A549 (cell line): ENCODE measurements at places on chromosomes 12 and 14.

DNA sequence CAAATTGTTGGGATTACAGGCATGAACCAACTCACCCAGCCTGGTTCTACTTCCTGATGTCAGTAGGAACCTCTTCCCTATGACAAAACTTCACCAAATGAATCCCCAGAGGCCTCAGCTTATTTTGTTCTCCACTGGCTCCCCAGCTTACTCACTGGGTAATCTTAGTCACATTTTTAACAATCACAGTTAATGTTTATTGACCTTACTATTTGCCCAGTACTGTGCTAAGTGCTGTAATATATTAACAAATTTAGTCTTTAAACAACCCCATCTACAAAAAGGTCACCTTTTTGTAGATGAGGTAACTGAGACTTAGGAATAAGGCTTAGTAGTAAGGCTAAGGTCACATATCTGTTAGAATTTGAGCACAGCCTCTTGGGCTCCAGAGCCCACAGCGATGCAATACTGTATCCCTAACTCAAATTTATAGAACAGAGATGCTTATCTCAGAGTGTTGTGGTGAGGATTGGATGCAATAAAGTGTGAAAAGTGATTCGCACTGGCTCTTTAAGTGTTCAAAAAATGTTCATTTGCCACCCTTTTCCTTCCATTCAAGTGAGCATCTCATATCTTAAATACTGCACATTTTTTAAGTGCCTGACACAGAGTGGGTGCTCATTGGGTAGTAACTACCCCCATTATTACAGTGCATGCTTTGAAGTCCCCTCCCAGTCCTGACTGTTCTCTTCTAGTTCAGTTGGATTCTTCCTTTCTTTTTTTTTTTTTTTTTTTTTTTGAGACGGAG, 146.4 kb upstream of the ARHGAP5 start:
- peak; percentile 75 for DNase-seq

GRCh38 chr12:105738051-105738450, 400.7 kb downstream of the NUAK1 start:
- no peak for DNase-seq

DNA sequence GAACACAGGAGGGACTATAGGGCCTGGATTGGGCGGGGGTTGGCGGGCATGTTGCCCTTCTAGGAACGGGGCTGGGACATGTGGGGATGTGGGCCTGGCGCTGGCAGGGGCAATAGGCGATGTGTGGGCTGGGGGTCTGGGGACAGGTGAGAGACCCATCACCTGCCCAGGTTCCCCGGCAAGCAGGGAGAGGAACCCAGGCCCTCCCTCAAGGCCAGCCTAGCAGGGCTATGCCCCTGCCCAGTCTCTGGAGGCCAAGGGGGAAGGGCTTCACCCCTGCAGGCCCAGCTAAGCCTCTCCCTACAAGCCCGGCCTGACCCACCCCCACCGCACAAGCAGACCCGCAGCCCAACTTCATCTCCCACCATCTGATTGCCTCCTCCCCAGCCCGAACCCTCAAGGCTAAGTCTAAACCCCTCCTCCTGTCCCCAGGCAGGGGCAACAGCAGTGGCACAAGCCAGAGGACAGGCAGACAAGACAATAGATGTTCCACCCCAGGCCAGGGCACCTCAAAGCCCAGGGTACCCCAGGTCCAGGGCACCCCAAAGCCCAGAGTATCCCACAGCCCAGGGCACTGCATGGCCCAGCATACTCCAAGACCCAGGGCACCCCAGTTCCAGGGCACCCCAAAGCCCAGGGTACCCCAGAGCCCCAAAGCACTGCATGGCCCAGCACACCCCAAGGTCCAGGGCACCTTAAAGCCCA, 6.5 kb downstream of the JAG2 start:
- DNase-seq = no peak

- no peak for DNase-seq
Observed at GRCh38 chr14:25620515-25620914, 570.6 kb upstream of the STXBP6 start.

DNA sequence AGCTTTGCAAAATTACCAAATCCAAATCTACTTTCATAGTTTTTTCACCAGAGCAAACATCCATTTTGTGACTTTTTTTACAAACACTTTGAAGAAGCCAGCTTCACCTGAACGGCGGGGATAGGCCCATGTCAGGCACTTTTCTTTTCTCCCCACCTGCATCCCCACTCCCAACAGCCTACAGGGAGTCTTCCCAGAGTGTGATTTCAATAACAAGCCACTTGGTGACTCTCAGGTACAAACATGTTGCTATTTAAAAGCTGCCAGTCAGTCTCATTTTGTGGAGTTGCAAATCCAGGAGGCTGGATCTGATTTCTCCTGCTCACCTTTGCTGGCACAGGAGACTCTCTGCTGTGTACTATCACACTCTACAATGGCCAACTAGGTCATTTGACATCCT, 285.5 kb downstream of the KCNH5 start:
- no peak for DNase-seq

DNA sequence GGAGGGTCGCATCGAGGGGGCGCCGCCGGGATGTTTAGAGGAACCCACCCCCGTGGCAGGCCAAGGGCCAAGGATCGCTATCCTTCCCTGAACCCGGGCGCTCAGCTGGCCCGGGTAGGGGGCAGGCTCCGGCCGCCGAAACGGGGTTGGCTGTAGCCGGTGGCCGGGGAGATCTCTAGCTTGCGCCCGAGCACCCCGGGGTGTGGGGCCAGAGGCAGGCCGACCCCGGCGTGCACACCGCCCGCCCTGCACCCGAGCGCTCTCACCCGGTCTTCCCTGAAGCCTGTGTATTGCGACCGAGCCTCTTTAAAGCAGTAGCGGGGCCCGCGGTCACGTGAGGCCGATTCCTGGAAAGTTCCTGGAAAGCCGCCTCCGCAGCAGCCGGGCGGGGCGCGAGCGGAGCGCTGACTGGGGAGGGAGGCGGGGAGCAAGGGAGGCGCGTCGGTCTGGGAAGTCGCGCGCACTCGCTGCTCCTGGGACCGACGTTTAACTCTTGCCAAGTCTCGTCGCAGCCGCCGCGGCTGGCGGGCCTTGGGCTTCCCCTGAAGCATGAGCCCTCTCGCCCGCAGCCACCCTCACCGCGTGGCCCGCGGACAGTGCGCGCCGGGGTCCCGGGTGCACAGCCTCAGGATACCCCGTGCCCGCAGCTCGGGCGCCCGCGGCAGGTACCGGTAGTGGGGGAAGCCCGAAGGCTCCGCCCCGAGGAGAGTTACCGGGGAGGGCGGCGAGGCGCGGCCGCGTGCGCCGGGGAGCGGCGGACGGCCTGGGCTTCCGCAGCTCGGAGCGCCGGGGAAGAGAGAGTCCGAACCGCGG, 1.7 kb upstream of the SOCS2 start:
- peak; percentile 94 for DNase-seq

GRCh38 chr14:29710015-29710414, 217.6 kb downstream of the PRKD1 start:
- DNase-seq = no peak

DNA sequence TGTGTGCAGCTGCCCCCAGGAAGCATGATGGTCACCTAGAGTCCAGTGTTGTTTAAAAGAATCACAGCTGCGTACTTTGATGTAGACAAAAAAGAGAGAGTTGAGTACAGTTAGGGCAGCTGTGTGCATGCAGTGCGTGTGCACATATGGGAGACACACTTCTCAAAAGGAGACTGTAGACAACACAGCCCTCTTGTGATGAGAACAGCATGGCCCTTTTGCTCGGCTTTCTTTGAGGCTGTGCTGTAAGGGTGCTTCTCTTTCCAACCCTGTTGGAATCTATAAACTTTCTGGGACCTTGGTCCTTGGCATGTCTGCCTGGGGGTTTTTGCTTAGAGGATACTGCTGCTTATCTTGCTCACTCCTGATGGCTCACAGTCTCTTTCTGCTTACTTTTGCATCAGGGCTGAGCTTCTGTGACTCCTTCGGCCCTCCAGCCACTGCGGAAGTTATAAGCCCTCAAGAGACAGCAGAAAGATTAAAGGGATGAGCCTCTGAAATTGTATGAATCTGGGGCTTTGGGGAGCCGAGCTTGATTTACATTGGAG, 102.9 kb downstream of the DYRK2 start:
- no peak for DNase-seq

DNA sequence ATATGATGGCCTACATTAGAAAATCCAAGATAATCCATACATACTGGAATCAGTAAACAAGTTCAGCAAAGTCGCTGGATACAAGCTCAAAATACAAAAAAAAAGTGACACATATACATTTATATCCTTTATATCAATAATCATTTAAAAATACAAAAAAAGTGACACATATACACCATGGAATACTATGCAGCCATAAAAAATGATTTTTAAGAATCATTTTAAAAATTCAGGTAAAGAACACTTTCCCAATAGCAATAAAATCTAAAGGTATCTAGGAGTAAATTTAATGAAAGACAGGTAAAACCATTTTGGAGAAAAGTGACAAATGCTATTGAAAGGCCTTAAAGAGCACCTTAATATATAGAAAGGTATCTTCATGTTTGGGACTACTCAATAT, 111.9 kb downstream of the NTN4 start:
- no peak for DNase-seq

DNA sequence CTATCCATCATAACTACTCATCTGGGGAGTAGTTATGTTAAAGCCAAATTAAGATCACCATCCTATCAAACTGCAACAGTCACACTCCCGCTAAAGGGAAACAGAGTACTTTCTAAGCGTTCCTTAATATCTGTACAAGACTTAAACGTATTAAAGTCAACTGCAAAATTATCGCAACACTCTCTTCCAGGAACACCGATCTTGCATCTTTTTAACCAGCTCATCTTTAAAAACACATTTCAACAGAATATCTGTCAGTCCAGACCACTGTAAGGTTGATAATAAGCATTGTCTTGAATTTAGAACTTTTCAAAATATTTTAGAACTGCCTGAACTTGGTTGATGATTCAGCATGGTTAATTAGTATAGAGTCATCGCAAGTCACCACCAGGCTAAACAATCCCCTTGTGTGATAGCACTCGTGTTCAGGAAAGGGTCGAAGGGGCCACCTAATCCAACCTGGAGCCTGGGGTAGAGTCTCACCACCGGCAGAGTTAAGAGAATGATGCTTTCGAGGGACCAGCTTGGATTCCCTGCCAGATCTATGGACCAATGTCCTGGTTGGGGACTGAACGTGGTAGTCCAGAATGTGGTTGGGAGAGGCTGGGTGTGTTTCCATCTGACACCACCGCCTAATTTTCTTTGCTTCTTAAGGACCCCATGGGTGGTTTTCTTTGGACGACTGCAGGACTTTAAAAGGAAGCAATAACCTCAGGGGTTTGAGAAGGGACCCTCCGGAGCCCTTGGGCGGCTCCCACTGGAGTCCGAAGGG, 890 bp downstream of the SPTLC2 start:
- DNase-seq = no peak

GRCh38 chr12:113473942-113474341, 2.3 kb upstream of the LHX5 start:
- no peak for DNase-seq

GRCh38 chr12:111450676-111451075, 45.0 kb downstream of the SH2B3 start:
- no peak for DNase-seq
